ENCODE measurements at places on chromosomes 1 and 21.

- no peak for DNase-seq
These were observed 14.5 kb upstream of the TNFRSF1B start for GRCh38 chr1:12152113-12152891.

DNA sequence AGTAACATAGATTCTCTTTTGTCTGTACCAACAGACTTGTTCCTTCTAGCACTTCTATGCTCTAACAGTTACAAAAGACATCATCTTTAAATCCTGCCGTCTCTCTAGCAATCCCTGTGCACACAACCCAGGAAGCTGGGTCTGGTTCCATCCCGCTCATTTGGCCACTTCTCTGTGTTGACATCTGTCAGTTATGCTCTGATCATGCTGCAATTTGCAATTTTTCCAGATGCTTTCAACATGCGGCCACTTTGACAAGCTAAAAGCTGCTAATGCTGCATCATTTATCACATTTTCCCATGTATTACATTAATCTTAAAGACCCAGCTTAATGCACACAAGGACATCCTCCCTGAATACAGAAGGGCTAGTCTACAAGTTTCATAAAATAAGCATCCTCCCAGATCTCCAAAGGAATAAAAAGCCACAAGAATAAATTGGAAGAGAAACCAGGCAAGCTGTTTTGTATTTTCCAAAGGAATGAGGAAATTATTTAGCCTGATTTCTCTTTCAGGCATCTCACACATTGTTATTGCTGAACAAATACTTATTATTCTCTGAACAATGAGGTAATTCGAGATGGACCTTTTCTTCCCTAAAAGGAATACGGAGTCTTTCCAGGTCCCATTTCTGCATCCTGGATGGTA, 19.0 kb upstream of the LRRC52 start:
- no peak for DNase-seq

DNA sequence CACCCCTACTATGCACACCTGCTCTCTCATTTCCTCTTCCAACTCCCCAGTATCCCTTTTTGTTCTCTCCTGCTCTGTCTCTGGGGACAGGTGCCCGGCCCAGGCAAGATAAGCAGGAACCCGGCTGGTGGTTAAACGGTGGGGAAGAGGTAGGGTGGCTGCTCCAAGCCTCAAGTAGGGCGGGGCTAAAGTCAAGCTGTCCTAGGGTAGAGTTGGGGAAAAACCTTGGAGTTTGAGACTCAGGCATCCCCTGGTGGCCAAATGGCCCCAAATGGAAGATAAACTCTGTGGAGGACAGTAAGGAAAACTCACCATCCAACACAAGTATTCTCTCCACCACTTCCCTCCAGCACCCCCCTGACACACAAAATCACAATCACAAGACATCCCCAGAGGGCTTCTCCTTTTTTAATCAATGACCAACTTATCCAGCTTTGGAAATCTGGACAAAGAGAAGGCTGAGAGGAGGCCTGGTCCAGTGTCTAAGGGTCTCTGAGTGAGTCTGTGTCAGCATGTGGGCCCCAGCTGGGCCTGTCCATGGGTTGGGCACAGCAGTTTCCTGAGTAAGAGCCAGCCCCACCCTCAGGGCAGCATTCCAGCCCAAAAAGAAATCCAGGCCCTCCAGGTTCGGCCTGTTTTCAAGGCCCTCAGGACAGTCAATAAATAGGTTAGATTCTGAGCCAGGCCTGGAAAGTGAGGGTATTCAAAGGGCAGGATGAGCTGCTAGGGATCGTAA, 9.8 kb downstream of the POMGNT1 start:
- DNase-seq: no peak

DNA sequence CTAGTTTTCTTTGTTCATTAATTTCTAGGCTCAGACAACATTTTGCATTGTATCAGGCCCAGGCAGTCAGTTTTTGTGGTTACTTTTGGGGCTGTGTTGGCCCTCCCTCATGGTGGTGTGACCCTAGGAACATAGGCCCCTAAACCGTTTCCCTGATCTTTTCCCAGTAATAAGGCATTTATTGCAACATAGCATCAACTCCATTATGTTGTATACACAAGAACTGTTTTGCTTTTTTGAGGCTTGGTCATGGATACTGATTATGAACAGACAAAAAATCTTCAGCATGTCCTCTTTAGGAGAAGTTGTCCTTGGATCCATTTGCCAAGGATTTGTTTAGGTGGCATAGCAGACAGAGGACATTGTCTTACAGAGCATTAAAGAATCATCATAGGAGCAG, 10.3 kb downstream of the B3GALT2 start:
- DNase-seq: no peak

DNA sequence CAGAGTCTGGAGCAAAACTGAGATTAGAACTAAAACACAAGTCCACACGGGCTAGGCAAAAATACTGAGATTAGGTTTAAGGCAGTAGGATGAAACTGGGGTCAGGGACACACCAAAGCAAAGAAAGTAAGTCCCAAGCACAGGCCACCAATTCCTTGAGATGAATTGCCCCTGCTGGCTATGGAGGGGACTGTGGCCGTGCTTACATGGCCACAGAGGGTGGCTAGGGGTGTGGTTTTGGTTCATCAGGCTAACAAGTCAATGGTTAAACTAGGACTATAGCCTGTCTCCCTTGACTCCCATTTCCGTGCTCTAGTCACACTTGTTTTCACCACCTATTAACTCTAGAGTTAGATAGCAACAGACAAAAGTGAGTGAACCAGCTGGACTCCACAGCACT, 394.8 kb downstream of the PBX1 start:
- DNase-seq: no peak

DNA sequence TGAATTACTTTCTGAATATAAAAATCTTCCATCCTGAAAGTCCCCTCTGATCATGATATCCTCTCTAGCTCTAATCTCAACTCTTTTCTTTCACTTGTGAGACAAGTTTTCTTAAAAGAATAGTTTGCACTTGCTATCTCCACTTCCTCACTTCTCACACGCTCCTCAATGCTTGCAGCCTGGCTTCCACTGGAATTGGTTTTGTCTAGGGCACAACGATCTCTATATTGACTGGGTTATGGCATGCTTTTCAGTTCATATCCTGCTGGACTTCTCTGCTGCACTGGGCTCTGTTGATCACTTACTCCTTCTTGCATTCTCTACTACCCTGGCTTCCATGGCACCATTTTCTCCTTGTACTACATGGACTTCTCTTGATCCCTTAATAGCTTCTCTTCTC, 474 bp downstream of the FCRLA start:
- DNase-seq: no peak

DNA sequence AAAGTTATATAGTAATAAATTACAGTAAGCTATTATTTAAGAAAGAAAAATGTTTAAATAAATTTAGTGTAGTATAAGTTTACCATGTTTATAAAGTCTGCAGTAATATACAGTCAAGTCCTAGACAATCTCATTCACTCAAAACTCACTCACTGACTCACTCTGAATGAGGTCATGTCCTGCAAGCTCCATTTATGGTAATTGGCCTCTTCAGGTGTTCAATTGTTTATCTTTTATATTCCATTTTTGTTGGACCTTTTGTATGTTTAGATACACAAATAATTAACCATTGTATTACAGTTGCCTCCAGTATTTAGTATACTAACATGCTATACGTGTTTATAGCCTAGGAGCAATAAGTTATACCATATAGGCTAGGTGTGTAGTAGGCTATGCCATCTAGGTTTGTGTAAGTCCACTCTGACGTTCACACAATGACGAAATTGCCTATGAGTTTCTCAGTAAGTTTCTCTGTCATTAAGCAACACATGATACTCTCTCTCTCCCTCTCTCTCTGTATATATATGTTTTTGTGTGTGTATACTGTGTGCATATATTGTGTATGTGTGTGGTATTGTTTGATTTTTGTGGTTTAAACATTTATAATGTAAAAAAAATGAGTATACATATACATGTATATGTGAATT, 161.2 kb downstream of the NCAM2 start:
- DNase-seq: peak; percentile 32

GRCh38 chr1:212630158-212630900, 21.8 kb downstream of the ATF3 start:
- no peak for DNase-seq

GRCh38 chr1:16248603-16249516, 11.9 kb upstream of the CPLANE2 start:
- peak; percentile 91 for DNase-seq

DNA sequence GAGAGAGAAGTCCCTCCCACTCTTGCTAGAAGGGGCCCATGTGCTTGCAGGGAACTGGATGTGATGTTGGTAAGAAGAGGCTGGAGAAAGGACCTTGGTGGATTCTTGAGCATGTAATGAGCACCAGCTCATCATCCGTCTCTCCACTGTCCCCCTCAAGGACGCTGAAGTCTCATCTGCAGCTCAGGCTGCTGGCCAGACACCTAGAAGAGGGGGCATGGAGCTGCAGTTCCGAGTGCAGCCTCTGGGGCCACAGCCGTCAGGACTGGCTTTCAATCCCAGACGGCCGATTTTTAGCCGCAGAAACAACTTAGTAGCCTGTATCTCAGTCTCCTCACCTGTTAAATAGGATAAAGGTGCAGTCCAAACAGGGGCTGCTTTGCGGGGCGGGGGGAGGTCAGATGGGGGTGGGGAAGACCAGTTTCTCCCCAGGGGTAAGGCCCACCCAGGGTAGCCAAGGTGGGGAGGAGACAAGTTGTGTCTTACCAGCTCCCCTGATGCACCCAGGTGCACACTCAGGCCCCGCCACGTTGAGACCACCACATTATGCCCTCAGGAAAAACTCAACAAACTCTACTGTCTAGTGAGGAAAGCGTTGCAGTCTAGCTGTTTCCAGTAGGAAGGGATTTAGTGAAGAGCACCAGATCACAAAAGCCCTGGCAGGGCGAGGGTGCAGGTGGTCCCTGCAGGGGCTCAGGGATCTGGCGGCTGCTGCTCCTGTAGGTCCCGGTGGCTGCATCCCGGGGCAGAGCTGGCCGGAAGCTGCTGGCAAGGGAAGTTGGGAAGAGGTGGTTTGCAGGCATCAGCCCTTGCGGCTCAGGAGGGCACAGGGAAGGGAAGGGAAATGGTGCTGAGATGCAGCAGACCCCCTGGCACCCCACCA, 29.5 kb downstream of the LDLRAP1 start:
- no peak for DNase-seq

Measured in LNCaP clone FGC (cell line).